Activated CD8-positive, alpha-beta memory T cell treated with anti-CD3 and anti-CD28 coated beads for 1 hour (primary cell): ENCODE measurements at places on chromosomes 13 and 19.
A peak's percentile ranks its signal among the peaks of the same experiment; 100 is the strongest.

- no peak for DNase-seq
Observed at GRCh38 chr13:100338275-100338674, 249.4 kb downstream of the PCCA start.

GRCh38 chr19:31674503-31675192 is 325.4 kb upstream of the TSHZ3 start:
- no peak for DNase-seq

GRCh38 chr19:12574036-12574435 is 22.8 kb upstream of the ZNF564 start:
- no peak for DNase-seq

DNA sequence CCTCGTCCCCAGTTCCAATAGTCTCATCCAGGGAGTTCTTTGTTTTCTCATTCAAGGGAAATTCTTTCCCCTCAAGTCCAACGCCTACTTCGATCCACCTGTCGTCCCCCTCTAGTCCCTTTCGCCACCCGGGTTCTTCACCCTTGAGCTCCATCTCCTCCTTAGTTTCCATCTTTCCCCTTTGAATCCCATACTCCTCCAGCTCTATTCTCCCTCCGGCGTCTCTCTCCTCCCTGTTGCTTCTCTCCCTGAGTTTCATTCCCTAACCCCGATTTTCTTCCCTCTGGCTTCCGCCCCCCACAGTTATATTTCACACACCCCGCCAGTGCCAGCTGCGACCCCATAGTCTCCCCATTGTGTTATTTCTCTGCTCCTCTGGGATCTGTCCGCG is 628 bp upstream of the SLC17A7 start:
- DNase-seq, result no peak

- DNase-seq, result no peak
Observed at GRCh38 chr13:40170091-40170490, 496.4 kb downstream of the FOXO1 start.

DNA sequence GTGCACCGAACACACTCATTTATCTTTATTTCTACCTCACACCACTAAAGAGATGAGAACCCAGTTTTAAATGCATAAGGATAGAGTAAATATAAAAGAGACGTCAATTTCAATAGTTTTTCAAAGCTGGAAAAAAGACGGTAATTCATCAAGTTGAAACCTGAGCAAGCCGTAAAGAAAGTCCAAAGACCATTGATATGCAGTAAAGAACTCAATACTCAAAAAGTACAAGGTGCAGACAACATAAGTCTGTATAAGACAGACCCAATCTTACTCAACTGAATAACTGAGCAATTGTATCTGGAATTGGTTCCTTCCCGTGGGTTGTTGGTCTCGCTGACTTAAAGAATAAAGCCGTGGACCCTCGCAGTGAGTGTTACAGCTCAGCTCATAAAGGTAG is 82.1 kb downstream of the SERP2 start:
- DNase-seq, result no peak

- DNase-seq, result no peak
Observed at GRCh38 chr13:59000770-59001169, 1163.0 kb downstream of the DIAPH3 start.

- DNase-seq, result no peak
Observed at GRCh38 chr13:102369302-102369701, 32.5 kb downstream of the FGF14 start.

- no peak for DNase-seq
Observed at GRCh38 chr13:76379341-76380105, 506.7 kb downstream of the KCTD12 start.

DNA sequence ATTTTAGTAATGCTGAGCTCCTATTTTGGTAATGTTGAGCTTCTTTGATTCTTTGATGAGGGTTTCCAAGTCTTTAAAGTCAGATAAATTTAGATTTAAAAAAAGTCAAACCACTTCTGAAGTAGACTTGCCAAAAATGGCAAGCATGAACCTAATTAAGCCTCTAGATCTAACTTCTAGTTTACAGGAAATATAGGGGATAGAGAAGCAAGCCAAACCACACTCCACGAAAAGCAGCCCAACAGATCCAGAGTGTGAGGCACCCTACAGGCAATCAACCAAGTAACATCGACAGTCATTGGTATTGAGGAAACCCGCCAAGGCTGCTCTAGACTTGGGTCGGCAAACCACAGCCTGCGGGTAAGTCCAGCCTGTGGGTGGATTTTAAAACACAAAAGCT is 3.7 kb downstream of the GGACT start:
- no peak for DNase-seq

GRCh38 chr13:75689686-75690085 is 53.6 kb downstream of the LMO7 start:
- DNase-seq, result no peak

GRCh38 chr13:29578300-29579085 is 17.0 kb downstream of the SLC7A1 start:
- no peak for DNase-seq

DNA sequence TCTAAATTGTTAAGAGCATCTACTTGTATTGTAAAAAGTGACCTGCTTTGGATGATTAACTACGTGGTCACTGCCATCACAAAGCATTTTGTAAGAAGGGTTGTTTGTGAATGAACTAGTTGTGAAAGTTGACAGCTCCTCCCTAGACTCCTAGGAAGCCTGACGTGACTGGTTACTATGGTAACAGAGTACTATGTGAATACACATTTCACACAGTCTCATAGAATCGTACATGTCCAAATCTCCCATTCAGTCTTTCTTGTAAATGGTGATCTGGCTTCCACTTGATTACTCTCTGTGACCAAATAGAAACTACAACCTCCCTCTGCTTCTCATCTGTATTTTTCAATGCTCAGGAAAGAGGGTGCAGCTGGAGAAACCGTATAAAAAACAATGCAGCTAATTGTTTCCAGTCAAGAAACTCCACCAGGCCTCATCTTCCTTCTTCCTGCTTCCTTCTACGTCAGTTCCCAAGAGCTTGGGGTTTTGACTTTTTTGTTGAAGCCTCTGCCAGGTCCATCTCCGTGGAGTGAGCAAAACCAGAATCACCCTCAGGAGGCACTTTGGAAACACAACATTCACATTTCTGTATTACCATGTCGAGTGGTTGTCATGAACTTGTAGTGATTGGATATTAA is 83.4 kb downstream of the GPC6 start:
- no peak for DNase-seq

DNA sequence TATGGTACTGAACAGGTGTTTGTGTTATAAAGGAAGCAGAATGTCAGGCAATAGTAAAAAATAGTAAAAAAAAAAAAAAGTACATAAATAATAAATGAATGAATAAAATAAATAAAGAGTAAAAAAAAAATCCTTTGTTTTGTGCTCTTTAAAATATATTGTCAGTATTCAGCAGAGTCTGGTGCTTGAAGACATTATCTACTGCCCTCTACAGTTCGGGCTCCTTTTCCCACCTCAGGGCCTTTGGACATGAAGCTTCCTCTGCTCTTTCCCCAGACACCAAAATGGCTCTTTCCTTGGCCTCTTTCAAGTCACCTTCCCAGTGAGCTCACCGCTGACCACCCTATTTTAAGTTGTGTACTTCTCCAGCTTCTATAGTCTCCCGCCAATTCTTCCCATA is 137.5 kb downstream of the TNFRSF19 start:
- DNase-seq, result no peak

DNA sequence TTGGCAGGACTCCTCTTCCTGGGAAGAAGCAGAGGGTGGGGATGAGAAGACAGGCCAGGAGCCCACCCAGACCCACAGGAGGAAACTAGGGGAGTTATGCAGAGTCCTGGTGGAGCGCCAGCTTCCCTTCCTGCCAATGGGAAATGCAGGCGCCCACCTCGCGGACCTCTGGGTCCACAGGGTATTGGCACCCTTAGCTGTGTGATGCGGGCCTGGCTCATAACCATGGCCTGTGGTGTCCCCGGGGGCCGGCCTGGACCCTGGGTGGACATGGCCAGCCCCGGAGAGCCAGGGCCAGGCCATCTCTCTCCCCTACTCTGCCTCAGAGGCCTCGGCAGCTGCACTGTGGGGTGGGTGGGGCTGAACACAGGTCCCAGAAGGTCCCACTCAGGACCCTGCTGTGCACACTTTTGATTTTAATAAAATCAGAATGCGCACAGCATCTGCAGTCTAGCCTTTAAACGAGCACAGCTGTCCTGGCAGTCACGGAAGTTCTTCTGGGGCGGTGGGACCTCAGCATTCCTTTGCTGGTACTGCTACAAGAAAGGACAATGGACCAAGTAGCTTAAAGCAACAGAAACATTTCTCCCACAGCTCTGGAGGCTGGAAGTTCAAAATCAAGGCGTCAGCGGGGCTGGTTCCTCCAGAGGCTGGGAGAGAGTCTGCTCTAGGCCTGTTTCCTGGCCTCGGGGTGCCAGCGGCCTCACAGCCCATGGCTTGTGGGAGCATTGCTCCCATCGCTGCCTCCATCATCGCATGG is 1.8 kb downstream of the F10 start:
- DNase-seq, result no peak

DNA sequence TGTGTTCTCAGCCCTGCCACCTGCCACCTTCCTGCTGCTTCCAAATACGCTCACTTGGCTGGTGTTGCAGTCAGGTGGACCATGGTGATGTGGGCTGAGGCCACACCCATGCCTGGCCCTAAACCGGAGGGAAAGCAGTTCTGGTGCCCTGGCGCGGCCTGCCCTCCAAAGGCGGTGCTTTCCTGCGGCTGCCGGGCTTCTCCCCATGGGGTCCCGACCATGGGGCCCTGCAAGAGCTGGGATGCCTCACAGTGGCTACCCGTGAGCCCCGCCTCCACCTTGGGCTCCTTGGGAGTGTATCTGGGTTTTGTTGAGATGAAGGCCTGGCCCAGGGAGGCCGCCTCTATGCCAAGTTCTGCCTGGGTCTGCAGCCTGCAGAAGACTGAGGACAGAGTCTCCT is 73.7 kb downstream of the ERICH6B start:
- DNase-seq, result no peak

- DNase-seq, result no peak
Observed at GRCh38 chr13:112842343-112842856, 126.6 kb upstream of the MCF2L start.

DNA sequence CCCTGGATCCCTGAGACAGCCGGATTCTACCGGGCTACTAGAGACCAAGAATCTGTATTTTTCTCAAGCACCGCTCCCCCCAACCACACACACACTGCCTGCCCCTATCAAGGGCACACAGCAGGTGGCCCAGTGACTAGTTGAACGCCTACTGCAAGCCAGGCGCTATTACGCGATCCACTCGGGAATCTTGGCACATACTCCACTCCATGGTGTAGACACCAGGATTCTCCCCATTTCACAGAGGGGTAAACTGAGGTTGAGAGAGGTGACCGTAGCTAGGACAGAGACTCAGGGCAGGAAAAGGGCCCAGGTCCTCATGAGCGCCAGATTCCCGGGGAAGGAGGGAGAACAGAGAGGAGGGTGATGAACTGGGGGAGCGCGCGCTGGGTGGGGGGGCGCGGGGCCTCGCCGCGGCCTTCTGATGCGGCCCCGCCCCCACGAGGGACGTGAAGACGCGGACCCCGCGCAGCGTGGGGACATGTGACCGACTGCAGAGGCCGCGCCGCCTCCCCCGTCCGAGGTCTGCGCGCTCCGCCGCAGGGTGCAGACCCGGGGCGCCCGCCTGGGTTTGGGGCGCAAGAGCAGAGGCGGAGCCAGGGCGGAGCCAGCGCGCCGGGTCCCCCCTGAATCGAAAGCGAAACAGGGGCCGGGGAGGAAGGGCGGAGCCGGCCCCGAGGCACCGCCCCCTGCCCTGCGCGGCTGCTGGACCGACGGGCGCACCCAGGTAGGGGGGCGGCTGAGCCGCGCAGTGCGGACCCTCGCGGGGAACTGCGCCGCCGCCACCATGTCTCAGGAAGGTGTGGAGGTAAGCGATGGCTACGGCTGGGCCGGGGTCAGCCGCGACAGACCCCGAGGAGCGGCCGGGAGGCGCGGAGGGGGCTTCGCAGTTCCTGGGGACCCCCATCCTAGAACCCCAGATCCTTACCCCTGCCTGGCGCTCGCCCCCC is at the start of gene SHFL:
Gene SHFL, plus strand, starts transcription at position 677 of the 950 bp plus-strand sequence. Its CDS starts 111 bp downstream, at position 788.
- DNase-seq, result peak; percentile 75

GRCh38 chr19:49730166-49730565 is 32.9 kb downstream of the TSKS start:
- no peak for DNase-seq

- DNase-seq, result peak; percentile 40
Observed at GRCh38 chr13:48731957-48732569, 78.3 kb downstream of the CYSLTR2 start.

DNA sequence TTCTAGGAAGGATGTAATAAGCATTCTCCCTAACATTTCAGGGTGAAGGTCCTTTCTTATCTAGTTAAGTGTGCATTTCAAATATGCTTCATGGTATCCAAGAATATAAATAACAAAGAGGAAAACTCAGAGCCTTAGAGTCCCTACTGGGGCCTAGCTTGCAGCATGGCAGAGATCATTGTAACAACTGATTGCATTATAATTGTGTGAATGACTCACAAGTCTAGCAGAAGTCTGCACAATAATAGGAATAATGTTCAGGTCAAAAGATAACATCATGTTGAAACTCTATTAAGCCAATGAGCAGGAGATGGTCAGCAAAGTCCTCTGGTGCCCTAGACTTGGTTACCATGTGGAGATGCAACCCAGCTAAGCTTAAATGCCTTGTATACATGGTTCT is 3.4 kb downstream of the POSTN start:
- no peak for DNase-seq

GRCh38 chr13:95185851-95186250 is 115.4 kb downstream of the ABCC4 start:
- DNase-seq, result peak; percentile 8

DNA sequence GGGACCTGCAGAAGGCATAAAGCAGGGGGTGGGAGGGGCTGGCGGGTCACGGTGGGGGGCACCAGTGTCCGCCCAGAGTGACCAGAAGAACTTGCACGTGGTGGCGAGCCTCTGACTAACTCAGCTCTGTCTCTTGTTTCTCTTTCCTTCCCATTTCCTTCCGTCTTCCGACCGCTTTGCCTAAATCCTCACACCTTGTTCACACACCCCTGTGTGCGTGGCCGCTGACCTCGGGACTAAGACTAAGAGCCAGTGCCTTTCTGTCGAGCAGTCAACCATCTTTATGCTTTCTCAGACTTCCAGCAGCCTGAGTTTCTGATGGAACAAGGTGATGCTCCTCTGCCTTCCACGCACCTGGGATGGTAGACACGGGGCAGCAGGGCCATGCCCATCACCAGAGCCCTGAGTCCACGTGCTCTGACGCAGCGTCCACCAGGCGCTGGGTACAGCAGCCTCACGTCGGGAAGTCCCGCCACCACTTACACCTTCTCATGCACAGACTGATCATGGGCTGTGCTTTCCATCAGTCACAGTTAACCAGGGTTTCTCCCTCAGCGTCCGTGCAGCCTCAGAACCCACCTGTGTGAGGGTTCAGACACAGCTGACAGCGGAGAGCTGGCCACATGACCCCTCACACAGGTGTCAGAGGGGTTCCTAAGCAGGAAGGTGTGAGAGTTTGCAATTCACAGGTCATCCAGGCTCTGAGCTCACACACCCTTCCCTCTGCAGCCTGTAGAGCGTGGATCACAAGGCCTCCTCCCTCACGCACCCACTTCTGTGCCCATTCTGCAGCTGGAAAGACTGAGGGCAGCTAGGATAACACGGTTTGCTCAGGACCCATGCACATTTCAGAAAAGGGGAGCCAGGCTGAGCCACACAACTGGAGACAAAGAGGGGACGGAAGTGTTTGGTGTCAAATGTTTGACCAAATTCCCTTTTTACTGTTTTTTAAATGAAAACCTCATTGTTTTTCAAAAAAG is 90.7 kb upstream of the MCF2L start:
- DNase-seq, result no peak
